ENCODE measurements at places on chromosomes 11 and 22. TPM values are rescaled to one million over a fixed set of nuclear protein-coding genes. Genes with fewer than 3 reads are reported as not detected.

GRCh38 chr22:47457021-47457420, 694.6 kb downstream of the TBC1D22A start:
- no peak overlapping the region for H3K4me3 ChIP-seq
- H3K27me3 ChIP-seq: no peaks in the 10 kb centered on the region
- no peak for DNase-seq

DNA sequence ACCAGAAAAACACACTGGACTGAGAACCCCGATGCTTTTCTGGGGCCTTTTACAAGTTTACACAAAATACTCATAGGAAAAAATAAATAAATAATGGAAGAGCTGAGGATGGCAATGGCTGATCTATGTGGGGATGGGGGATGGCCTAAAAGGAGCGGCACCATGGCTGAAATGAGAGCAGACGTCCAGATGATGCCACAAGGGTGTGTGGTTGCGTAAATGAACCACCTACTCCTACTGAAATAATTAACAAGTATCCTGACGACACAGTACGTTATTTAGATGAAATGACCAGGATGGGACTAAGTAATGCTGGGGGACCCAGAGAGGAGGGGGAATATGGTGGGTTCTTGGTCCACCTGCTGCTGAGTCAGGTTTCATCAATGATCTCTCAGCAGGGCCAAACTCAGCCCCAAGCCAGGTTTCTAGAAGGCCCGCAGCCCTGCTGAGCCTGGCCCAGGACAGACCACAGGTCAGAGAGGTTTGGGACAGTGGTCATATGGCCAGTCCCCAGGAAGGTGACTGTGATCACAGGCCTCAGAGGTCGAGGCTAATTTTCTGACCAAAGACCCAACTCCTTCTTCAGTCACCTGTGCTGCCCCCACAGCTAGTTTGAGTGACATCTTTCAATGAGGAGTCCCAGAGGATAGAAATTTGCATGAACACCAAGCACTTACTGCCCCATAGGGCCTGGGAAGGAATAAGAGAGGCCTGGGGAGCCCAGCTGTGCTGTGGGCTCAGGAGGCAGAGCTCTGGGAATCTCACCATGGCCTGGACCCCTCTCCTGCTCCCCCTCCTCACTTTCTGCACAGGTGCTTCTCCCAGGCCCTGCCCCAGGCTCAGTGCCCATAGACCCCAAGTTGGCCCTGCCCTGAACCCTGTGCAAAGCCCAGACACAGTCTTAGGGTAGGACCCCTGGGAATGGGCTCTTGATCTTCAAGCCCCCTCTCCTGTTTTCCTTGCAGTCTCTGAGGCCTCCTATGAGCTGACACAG, 76.3 kb upstream of the IGLL5 start:
- no peaks in the 10 kb centered on the region for H3K36me3 ChIP-seq
- H3K4me3 ChIP-seq: no peak overlapping the region
- no peaks in the 10 kb centered on the region for H3K27me3 ChIP-seq
- no peak for DNase-seq

GRCh38 chr11:112885744-112886433, 75.3 kb upstream of the NCAM1 start:
- DNase-seq: no peak
- no peaks in the 10 kb centered on the region for H3K27me3 ChIP-seq
- H3K27ac ChIP-seq: no peak overlapping the region
- no peaks in the 10 kb centered on the region for H3K36me3 ChIP-seq
- H3K4me3 ChIP-seq: no peak overlapping the region

- peak; percentile 21 for DNase-seq
- H3K27ac ChIP-seq: no peak overlapping the region
- no peak overlapping the region for H3K4me3 ChIP-seq
- no peaks in the 10 kb centered on the region for H3K27me3 ChIP-seq
These were observed 146.3 kb upstream of the B3GAT1 start for GRCh38 chr11:134558258-134558835.

DNA sequence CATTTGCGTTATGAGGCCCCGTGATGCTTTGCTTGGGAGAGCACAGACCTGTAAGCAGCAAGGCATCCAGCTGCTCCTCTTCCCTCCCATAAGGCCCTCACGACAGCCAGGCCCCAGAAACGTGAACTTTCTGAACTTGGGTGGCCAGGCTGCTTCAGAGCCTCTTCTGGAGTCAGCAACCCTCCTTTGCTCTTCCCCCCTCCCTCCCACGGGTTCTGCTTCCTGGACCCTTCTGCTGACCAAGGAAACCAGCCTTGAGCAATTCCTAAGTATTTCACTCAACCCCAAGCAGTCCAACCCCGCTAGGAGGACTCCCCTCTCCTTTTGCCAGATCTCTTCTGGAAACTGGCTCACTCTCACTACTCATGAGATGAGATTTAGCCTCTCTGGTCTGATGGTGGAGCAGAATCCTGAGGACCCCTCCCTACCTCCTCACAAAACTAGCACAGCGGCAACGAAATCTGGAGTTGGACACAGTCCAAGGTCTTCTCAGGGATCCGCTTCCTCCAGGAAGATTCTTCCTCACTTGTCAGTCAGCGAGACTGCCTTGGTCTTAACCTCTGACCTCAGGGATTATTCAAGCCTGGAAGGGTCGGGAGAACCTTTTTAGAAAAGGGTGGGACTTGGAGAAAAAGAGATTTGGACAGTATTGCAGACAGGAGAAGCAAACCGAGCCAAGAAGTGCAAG, 86.2 kb downstream of the UBASH3B start:
- no peak overlapping the region for H3K27ac ChIP-seq
- no peaks in the 10 kb centered on the region for H3K36me3 ChIP-seq
- H3K4me1 ChIP-seq: no peaks in the 10 kb centered on the region
- DNase-seq: peak; percentile 65
- H3K27me3 ChIP-seq: no peaks in the 10 kb centered on the region

MS4A2 gene
- total RNA-seq: not detected

CEND1 gene
- not detected for total RNA-seq

- no peaks in the 10 kb centered on the region for H3K36me3 ChIP-seq
- H3K4me1 ChIP-seq: no peaks in the 10 kb centered on the region
- no peak for DNase-seq
- no peak overlapping the region for H3K27ac ChIP-seq
- H3K27me3 ChIP-seq: no peaks in the 10 kb centered on the region
These were observed 2.4 kb downstream of the OR5A2 start for GRCh38 chr11:59423835-59424234.

- DNase-seq: no peak
- H3K36me3 ChIP-seq: no peaks in the 10 kb centered on the region
- H3K27me3 ChIP-seq: no peaks in the 10 kb centered on the region
- H3K4me3 ChIP-seq: no peak overlapping the region
- H3K4me1 ChIP-seq: no peaks in the 10 kb centered on the region
These were observed 37.9 kb downstream of the MUC2 start for GRCh38 chr11:1112351-1113191.

GRCh38 chr22:44546686-44547310, 48.8 kb upstream of the RTL6 start:
- H3K4me3 ChIP-seq: no peak overlapping the region
- H3K27me3 ChIP-seq: no peaks in the 10 kb centered on the region
- no peak for DNase-seq

DNA sequence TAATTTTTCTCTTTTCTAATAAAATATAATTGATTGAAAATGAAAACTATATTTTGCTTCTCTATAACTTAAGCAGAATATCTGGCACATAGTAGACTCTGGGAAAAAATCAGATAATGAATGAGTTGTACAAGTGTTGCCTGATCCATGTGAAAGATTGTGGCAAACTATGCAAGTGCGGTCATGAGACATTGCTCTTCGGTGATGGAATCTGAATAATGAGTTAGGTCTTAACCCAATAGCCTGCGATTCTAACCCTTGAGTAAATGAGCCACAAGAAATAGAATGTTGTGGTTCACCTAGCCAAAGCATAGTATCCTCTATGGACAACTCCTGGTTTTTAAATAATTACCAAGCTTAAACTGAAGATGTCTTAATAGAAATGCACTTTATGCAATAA, 333.7 kb upstream of the LUZP2 start:
- DNase-seq: no peak
- H3K4me1 ChIP-seq: no peaks in the 10 kb centered on the region
- no peaks in the 10 kb centered on the region for H3K36me3 ChIP-seq

RASSF10 gene
- 1.2 TPM for total RNA-seq

- DNase-seq: no peak
- no peak overlapping the region for H3K4me3 ChIP-seq
- peaks cover 64% of the 10 kb centered on the region for H3K36me3 ChIP-seq
- H3K27ac ChIP-seq: no peak overlapping the region
These were observed 30.5 kb upstream of the FNBP4 start for GRCh38 chr11:47797633-47798032.

- no peaks in the 10 kb centered on the region for H3K4me1 ChIP-seq
- DNase-seq: no peak
- no peak overlapping the region for H3K4me3 ChIP-seq
- H3K27me3 ChIP-seq: no peaks in the 10 kb centered on the region
- H3K27ac ChIP-seq: no peak overlapping the region
These were observed 856.2 kb upstream of the CCDC90B start for GRCh38 chr11:84142411-84142810.

GGT1 gene
- 0.98 TPM for total RNA-seq

MPZL3 gene
- total RNA-seq: 1.0 TPM

- H3K4me3 ChIP-seq: no peak overlapping the region
- no peak for DNase-seq
- no peaks in the 10 kb centered on the region for H3K36me3 ChIP-seq
- no peak overlapping the region for H3K27ac ChIP-seq
- H3K4me1 ChIP-seq: no peaks in the 10 kb centered on the region
These were observed 176.4 kb downstream of the SHANK2 start for GRCh38 chr11:71075871-71076420.

DNA sequence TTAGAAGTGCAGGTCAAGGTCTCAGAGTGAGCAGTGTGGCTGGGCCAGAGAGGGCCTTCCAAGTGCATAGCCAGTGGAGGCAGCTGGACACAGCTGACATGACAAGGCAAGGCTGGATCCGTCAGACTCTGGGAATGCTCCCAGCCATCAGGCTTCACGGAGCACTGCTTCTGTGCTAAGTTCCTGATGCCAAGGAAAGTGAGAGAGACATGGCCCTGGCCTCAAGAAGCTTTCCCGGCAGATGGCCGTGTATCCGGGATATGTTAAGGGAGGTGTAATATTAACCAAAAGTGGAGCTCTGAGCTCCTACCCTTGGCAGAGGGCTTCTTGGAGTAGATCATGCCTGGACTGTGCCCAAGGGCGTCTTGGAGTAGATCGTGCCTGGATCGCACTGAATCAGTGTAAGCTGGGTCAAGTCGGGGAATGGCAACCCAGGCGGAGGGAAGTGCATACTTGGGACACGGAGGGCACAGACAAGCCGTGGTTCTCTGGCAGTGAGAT, 7.4 kb upstream of the EFCAB6 start:
- H3K4me1 ChIP-seq: no peaks in the 10 kb centered on the region
- no peak overlapping the region for H3K4me3 ChIP-seq
- H3K36me3 ChIP-seq: no peaks in the 10 kb centered on the region
- no peak overlapping the region for H3K27ac ChIP-seq
- no peaks in the 10 kb centered on the region for H3K27me3 ChIP-seq
- no peak for DNase-seq

DNA sequence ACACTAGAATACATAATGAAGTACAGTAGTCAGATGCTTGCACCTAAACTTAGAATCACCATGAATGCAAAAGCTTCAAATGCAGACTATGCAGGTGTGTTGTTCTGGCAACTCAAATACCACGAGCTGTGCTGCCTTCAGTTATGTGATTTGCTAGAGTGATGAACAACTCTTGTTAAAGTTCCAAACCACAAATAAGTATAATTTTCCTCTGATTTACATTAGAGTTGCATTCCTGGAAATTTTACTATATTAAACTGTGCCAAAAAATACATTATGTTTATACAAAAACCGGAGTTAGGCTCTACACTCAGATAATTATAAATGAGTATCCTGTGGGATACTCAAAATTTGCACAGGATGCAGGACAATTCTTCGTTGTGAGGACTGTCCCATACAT, 3.0 kb downstream of the TMEM218 start:
- no peaks in the 10 kb centered on the region for H3K27me3 ChIP-seq
- H3K4me1 ChIP-seq: no peaks in the 10 kb centered on the region
- H3K4me3 ChIP-seq: no peak overlapping the region
- no peaks in the 10 kb centered on the region for H3K36me3 ChIP-seq
- no peak for DNase-seq

- DNase-seq: peak; percentile 91
- peaks cover 75% of the 10 kb centered on the region for H3K4me1 ChIP-seq
- H3K36me3 ChIP-seq: no peaks in the 10 kb centered on the region
- H3K4me3 ChIP-seq: no peak overlapping the region
- H3K27me3 ChIP-seq: no peaks in the 10 kb centered on the region
- H3K27ac ChIP-seq: peak overlapping the region; percentile 92
These were observed 49.9 kb upstream of the CDON start for GRCh38 chr11:126112547-126112946.

- no peaks in the 10 kb centered on the region for H3K36me3 ChIP-seq
- H3K27ac ChIP-seq: peak overlapping the region; percentile 32
- H3K27me3 ChIP-seq: no peaks in the 10 kb centered on the region
- H3K4me3 ChIP-seq: no peak overlapping the region
- H3K4me1 ChIP-seq: peaks cover 21% of the 10 kb centered on the region
- no peak for DNase-seq
These were observed 6.1 kb upstream of the ARAP1 start for GRCh38 chr11:72758304-72758689.

- no peaks in the 10 kb centered on the region for H3K4me1 ChIP-seq
- no peak overlapping the region for H3K4me3 ChIP-seq
- no peak overlapping the region for H3K27ac ChIP-seq
- H3K27me3 ChIP-seq: no peaks in the 10 kb centered on the region
- DNase-seq: no peak
These were observed 1135.5 kb downstream of the JRKL start for GRCh38 chr11:97525273-97525672.

GRCh38 chr11:14304601-14305000, 54.4 kb downstream of the RRAS2 start:
- no peaks in the 10 kb centered on the region for H3K4me1 ChIP-seq
- no peak overlapping the region for H3K4me3 ChIP-seq
- no peaks in the 10 kb centered on the region for H3K27me3 ChIP-seq

DNA sequence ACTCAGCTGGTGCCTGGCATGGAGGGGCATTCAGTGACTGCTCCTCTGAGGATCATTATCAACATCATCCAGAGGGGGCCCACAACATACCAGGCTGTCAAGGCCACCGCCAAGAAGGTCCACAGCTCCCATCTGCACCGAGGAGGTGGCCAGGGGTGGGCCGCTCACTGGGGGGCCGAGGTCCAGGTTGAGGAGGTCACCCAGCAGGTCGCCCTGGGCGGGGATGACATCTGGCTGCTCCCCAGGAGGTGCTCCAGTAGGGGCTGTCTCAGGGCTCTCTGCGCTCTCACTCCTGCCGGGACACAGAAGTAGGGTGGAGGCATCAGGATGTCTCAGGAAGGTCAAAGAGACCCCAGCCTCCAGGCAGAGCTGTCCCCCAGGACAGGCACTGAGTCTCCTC, 25.1 kb upstream of the RASL10A start:
- H3K4me1 ChIP-seq: peaks cover 27% of the 10 kb centered on the region
- H3K4me3 ChIP-seq: no peak overlapping the region
- H3K27me3 ChIP-seq: no peaks in the 10 kb centered on the region

GRCh38 chr22:26550498-26551033, 38.3 kb upstream of the TFIP11 start:
- peak overlapping the region; percentile 83 for H3K27ac ChIP-seq
- no peaks in the 10 kb centered on the region for H3K36me3 ChIP-seq
- DNase-seq: no peak
- H3K4me3 ChIP-seq: no peak overlapping the region
- no peaks in the 10 kb centered on the region for H3K27me3 ChIP-seq
- no peaks in the 10 kb centered on the region for H3K4me1 ChIP-seq

Measured in right atrium auricular region (tissue), 2 donors.